Skeletal muscle cell (primary cell): ENCODE measurements at places on chromosomes 16 and 17.

GRCh38 chr17:40260528-40260927 is 27.2 kb upstream of the CDC6 start:
- DNase-seq, result no peak

- no peak for DNase-seq
Measured at GRCh38 chr16:72969146-72969545, 78.8 kb downstream of the ZFHX3 start.

- DNase-seq, result no peak
Measured at GRCh38 chr16:54289242-54289944, 2.8 kb upstream of the IRX3 start.

GRCh38 chr17:21676281-21677111 is 15.8 kb upstream of the KCNJ18 start:
- no peak for DNase-seq

DNA sequence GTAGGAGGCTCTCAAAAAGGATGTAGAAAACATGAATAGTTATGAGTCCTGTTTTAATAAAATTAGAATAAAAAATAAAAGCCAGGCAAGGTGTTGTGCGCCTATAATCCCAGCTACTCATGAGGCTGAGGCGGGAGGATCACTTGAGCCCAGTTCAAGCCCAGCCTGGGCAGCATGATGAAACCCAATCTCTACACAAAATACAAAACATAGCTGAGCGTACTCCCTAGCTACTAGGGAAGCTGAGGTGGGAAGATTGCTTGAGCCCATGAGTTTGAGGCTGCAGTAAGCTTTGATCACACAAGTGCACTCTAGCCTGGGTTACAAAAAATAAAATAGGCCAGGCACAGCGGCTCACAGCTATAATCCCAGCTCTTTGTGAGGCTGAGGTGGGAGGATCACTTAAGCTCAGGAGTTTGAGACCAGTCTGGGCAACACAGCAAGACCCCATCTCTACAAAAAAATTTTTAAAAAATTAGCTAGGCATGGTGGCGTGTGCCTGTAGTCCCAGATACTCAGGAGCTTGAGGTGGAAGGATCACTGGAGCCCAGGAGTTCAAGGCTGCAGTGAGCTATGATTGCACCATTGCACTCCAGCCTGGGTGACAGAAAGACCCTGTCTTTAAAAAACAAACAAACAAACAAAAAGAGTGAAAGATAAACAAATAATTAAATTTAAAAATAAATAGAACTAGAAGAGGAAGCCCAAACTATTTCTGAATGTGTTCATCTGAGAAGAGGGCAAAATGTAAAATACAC is 17.2 kb upstream of the PRM1 start:
- DNase-seq, result no peak
